Activated CD4-positive, CD25-positive, alpha-beta regulatory T cell treated with anti-CD3 and anti-CD28 coated beads, Interleukin-2, amount 50 U/mL, for 72 hours (primary cell): ENCODE measurements at places on chromosomes 7 and 10.

GRCh38 chr10:33199731-33200232 lies 134.7 kb downstream of the NRP1 start:
- no peak for DNase-seq

DNA sequence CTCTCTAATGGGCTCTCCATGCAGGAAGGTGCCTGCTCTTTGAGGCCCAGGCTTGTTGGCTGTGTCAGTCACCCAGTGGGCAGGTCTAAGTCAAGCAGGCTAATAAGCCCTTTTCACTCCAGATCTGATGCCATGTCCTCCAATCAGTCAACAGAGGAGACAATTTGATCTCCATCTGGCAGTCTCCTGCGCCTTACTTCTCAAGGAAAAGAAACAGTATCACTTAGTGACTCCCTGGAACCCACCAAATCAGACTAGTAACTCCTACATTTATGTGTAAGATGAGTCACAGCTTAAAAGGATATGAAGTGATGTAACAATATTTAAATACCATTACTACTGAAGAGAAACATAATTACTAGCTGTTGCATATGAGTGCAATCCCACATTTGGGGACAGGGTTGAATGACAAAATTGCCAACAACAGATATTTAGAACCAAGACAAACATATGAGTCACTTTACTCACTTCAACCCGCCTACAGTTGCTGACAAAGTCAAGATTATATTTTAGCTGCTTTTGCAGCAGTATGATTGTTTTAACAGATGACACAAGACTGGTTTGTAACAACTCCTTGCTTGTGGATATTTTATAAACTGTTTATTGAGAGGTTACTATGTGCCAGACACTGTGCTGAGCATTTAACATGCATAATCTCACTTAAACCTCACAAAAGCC lies 72.1 kb downstream of the USP6NL start:
- no peak for DNase-seq

DNA sequence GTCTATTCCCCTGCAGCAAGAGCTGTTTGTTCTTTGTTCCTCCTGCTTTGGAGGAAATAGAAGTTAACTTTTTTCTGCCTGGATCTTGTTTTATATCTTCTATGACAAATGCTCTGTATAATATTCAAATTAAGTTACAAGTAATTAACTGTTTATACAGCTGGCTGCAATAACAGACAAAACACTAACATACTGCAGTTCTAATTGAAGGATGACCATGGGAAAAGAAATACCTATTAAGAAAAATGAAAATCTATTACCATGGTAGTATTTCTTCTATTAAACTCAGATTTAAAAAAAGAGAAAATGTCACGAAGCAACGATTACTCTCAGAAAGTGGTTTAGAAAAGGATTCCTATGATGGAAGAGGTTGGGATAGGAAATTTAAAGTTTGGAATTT lies 213.8 kb upstream of the PLXNA4 start:
- DNase-seq = no peak

DNA sequence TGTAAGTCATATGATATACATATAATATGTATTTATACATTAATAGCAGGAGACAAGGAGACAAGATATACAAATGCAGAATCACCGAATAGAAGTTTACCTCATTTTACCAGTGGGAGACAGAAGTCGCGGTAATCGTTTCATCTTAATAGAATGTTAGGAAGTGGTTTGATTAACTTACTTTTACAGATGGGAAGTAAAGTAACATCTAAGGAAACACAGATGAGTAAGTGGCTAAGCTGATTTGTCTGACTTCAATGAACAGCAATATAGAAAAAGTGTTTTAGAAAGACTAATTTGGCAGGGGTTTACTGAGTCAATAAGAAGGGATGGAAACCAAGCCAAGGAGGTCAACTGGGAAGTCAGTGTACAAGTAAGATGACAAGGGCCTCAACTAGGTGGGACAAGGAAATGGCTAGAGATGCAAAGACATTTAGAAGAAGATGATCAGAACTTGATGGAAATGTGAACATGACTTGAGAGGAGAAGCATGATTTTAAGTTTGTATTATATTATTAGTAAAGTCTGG lies 36.2 kb upstream of the FAM133B start:
- DNase-seq = no peak

GRCh38 chr7:124728610-124729009 lies 37.0 kb downstream of the GPR37 start:
- DNase-seq = no peak

DNA sequence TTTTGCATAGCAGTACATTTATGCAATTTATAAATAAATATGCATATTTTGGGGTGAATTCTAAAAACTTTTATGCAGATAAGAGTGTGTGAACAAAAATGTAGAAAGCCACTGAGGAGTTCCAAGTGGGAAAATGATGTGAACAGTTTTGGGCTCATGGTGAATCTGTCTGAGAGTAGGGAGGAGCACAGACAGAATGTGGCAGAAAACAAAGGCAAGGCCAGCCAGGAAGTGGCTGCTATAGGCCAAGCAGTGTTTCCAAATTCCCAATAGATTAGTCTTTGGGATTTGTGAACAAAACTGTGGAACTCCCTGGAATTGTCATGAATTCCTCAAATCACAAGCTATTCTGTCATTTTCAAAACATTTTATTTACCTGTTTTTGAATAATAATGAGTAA lies 73.6 kb upstream of the AMPH start:
- DNase-seq = no peak

GRCh38 chr10:60821656-60822055 lies 43.4 kb downstream of the CDK1 start:
- DNase-seq = no peak

- no peak for DNase-seq
These were observed 624.6 kb downstream of the CALN1 start for GRCh38 chr7:71787513-71787912.

DNA sequence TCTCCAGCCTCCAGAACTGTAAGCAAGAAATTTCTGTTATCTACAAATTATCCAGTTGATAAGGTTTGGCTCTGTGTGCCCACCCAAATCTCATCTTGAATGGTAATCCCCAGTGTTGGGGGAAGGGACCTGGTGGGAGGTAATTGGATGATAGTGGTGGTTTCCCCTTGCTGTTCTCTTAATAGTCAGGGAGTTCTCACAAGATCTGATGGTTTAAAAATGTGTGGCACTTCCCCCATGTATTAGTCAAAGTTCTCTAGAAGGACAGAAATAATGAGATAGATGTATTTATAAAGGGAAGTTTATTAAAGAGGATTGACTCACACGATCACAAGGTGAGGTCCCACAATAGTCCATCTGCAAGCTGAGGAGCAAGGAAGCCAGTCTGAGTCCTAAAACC lies 56.2 kb upstream of the APBB1IP start:
- no peak for DNase-seq

DNA sequence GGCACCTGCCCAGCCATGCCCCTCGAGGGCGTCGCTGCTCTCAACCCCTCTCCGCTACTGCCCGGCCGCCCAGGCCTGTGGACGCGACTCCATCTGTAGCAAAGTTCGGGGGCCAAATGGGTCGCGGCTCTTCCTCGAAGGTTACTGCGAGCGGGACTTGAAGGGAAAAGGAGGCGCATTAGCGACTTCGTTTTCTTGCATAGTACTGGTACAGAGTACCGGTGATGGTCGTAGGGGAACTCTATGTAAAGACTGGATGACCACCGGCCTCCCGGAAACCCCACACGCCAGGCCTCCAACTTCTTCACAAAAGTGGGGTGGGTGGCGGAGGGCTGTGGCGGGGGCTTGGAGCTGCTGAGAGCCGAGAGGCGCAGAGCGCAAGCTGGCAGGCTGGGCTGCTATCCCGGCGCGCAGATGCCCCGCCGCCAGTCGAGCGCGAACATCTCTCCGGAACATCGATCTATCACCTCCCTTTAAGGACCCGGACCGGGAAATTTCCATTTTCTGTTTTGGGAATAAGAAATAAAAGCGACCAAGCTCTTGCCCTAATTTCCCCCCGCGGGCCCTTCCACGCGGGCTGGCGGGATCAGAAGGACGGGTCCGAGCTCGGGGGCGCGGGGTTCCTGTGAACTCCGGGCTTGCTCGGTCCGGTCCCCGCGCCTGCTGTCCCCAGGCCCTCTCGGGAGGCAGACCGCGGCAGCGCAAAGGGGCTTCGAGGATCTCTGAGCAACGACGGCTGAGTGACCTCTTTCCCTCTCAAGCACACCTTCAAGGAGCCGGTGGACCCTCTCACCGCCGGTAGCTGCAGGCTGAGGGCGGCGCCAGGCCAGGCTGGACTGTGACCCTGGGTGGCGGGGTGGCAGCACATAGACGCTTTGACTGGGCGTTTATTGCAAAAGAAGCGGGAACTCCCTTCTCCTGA lies 12.2 kb upstream of the FEZF1 start:
- DNase-seq = no peak

DNA sequence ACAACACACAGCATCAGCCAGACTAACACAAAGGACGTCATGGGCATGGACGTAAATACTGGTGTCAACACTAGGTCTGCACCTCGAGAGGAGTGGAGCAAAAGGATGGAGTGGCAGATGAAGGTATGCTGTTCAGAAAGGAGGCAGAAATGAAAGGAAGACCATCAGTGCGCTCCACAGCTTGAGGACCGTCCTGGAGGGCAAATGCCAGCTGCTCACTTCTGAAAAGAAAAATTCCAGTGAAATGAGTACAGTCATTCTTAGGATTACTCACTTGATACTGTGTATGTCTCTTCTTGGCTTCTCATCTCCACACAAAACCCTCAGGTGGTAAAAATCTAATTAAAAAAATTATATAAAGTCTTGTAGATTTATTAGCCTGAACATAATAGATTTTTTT lies 44.8 kb downstream of the EGFR start:
- DNase-seq = no peak

DNA sequence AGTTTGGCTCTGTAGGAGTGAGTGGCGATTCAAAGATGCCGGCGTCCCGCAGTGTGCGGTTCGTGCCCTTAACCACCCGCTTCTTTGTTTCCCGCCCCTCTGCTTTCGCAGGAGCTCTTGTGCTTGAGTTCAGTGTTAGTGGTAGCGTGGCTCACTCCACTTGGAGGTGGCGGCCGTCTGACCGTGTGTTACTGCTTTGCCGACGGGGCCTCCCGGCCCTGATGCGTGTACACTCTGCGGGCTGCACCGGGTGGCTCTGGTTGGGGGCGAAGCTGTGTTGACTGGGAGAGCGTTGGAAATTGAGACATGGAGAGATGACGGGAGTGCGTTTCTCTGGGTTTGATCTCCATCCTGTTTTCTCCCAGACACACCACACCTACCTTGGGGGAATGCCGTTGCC lies 31.4 kb downstream of the SHH start:
- no peak for DNase-seq

GRCh38 chr10:93357680-93358079 lies 124.5 kb downstream of the MYOF start:
- no peak for DNase-seq

DNA sequence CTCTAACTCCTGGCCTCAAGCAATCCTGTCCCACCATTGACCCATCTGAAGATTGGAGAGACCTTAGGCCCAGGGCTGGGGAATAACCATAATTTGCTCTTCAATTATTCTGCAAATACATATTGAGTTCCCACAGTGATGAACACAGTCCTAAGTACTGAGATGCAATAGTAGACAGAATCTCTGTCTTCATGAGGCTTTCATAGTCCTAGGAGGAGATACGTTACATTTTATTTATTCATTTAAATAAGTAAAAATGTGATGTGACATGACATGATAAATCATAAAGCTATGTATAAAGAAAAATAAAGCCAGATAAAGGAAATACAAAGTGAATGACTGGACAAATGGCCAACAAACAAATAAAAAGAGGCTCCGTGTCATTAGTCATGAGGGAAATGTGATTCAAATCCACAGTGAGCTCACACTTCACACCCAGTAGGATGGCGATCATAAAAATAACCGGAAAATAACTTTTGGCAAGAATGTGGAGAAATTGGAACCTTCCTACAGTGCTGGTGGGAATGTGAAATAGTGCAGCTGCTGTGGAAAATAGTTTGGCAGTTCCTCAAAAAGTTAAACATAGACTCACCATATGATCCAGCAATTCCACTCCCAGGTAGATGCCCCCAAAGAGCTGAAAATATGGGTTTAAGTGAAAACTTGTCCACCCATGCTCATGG lies 52.1 kb upstream of the JCAD start:
- no peak for DNase-seq
